ENCODE measurements at places on chromosomes 11 and 22.

DNA sequence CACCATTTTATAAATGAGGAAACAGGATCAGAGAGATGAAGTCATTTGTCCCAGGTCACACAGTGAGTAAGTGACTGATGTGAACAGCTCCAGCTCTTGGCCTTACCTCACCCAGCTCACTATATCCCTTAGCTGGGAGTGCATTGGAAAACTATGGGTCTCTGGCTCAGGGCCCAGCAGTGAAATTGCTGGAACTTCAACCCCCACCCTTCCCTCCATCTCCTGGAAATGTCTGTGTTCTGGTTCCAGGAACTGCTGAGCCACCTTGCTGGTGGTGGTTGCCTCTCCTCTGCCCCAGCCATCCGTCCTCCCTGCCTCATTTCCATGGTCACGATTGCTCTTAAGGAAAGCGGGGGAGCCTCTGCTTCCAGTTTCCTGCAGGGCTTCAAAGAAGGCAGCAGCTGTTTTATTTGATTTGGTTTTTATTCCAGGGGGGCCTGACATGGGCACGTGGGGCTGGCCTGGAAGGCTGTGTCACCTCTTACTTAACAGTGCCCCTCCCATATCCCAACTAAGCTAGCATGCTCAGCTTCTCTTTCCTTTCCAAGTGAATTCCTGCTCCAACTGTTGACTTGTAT, 46.2 kb upstream of the CSTF3 start:
- no peak for DNase-seq

- DNase-seq, result no peak
Observed at GRCh38 chr22:24407884-24408283, 19.5 kb upstream of the ADORA2A start.

- DNase-seq, result no peak
Observed at GRCh38 chr11:127392575-127392974, 392.0 kb upstream of the KIRREL3 start.

DNA sequence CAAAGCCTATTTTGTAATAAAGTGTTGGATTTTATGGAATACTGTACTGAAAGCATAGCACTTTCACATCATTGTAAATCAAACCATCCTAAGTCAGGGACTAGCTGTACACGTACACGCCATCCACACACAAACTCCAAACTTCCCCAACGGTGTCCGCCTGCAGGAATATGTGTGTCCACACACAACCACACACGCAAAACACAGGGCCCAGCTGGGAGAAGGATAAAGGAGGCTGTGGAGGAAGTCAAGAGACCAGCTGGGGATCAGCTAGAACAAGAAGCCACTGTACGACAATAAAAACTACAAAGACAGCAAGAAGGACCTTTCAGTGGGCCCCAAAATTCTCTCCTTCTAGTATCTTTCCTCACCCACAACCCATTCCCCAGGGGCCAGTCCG, 1.6 kb downstream of the TRIM29 start:
- no peak for DNase-seq

DNA sequence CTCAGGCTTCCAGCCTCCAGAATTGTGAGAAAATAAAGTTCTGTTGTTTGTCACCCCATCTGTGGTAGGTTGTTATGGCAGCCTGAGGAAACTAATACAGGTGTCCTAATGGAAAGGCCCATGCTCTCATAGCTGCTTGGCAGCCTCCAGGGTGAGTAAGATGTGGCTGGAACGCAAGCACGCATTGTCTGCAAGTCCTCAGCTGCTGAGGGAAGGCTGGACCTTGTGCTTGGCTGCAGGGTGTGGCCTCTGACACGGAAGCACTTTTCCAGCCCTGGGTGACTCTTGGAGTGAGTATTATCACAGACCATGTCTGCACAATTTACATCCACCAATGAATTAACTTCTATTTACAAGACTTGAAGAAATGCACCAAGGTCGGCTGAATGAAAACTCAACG, 44.4 kb upstream of the BARX2 start:
- DNase-seq, result no peak

DNA sequence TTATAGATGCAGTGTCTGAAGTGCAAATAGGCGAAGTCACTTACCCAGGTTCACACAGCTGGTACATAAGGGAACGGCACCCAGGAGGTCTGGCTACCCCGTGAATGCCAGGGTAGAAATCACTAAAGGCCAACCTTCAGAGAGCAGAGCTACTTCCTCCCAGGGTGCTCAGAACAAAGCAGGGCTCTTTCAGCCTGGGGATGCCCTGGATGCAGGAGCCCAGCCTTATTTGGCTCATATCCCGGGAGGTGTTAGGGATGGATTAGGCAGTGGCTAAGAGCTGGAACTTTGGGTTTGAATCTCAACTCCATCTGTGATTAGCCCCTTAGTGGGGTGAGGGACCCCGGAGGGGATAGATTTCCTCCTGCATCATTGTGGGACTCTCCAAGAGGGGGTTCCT, 33.1 kb upstream of the ASPHD2 start:
- no peak for DNase-seq

GRCh38 chr22:36244522-36245391, 5.4 kb upstream of the APOL2 start:
- no peak for DNase-seq

Data from activated naive CD4-positive, alpha-beta T cell (primary cell).